ENCODE measurements at places on chromosomes 5 and 9.

GRCh38 chr9:13411791-13412190 lies 132.3 kb upstream of the MPDZ start:
- no peak for DNase-seq

DNA sequence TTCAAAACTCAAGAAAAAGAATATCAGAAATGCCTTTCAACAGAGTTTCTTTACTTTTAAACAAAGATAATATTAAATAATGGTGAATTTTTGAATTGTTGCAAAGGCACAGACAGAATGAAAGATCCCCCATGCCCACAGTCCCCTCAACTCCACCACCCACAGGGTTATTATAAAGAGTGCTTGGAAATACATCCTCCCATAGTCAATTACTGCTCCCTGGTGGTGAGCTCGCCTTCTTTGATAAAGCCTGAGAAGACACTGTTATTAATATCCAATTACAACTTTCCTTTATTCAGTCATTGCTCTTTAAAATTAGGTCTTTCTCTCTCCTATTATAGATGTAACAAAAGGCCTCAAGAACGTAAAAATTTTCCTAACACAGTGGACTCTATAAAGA lies 490.2 kb upstream of the RORB start:
- DNase-seq, result peak; percentile 2

GRCh38 chr5:110496276-110496675 lies 230.2 kb downstream of the TMEM232 start:
- DNase-seq, result no peak

- no peak for DNase-seq
These were observed 105.8 kb upstream of the MSX2 start for GRCh38 chr5:174618589-174618988.

- peak; percentile 99 for DNase-seq
These were observed 61.4 kb downstream of the UGCG start for GRCh38 chr9:111957856-111958631.

DNA sequence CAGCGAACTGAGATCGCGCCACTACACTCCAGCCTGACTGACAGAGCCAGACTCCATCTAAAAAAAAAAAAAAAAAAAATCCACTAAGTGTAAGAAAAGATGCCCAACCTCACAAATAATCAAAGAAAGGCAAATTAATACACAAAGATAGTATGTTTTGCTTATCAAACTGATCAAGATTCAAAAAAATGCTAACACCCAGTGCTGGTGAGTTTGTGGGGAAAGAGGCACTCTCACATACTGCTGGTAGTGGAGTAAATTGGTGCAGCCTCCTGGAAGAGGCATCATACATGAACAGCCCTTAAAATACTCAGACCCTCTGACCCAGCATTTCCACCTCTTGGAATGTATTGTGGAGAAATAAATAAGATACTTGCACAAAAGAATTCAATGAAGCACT lies 70.2 kb upstream of the LMX1B start:
- DNase-seq, result no peak

GRCh38 chr5:56852228-56853000 lies 37.1 kb downstream of the MAP3K1 start:
- no peak for DNase-seq

DNA sequence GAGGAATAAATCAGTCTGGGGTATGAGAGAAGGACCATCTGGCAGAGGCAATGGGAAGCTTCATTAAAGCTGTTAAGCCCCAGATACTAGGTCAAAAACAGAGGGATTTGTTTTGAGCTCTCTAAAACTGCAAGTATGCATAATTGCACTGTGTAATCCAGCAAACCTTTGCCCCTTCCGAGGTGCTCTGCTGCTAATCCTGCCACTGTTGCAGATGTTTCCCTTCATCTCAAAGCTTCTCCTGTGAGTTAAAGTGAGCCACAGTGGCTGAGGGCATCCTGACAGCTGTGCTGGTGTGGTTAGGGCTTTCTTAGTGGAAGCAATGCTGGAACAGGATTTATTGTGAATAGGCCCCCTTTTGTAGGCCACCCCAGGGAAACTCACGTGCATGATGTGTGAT lies 160.3 kb upstream of the TRPC7 start:
- no peak for DNase-seq

- no peak for DNase-seq
These were observed 316.1 kb downstream of the DMRT2 start for GRCh38 chr9:1366276-1366675.

- DNase-seq, result no peak
These were observed 543.1 kb downstream of the KIF4B start for GRCh38 chr5:155556700-155557099.

GRCh38 chr9:135146241-135146640 lies 58.8 kb downstream of the OLFM1 start:
- DNase-seq, result no peak

DNA sequence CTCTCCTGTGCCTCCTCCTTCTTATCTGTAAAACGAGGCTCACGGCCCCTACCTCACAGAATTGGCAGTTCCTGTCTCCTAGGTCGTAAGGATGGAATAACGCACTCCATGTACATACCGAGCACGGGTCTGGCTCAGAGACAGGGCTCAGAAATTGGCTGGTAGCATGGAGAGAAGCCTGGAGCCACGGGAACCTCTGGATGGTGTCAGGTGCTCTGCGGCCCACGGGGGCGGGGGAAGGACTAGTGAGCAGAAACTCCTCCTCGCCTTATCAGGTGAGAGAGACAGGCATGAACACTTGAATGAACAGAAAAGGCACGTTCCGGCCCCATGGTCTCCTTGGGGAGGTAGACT lies 15.4 kb upstream of the C5orf47 start:
- DNase-seq, result no peak

GRCh38 chr5:175129121-175129520 lies 314.9 kb downstream of the DRD1 start:
- DNase-seq, result no peak

DNA sequence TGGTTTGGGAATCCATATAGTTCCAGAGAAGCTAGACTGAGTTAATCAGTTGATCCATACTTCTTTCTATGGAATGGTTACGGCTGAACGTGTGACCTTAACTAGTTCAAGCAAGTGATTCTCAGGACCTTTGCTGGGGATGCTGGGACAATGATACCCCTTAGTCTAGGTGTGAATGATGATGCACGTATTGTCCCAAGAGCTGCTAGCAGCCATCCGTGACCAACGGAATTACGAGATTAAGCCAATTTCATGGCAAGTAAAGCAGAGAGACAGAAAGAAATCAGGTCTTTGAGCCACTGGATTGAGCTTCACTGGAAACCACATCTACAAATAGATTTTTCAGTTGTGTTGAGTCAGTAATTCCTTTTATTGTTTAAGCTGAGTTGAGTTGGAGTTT lies 99.2 kb upstream of the LIFR start:
- DNase-seq, result no peak

GRCh38 chr9:99340281-99340680 lies 118.2 kb downstream of the SEC61B start:
- no peak for DNase-seq

DNA sequence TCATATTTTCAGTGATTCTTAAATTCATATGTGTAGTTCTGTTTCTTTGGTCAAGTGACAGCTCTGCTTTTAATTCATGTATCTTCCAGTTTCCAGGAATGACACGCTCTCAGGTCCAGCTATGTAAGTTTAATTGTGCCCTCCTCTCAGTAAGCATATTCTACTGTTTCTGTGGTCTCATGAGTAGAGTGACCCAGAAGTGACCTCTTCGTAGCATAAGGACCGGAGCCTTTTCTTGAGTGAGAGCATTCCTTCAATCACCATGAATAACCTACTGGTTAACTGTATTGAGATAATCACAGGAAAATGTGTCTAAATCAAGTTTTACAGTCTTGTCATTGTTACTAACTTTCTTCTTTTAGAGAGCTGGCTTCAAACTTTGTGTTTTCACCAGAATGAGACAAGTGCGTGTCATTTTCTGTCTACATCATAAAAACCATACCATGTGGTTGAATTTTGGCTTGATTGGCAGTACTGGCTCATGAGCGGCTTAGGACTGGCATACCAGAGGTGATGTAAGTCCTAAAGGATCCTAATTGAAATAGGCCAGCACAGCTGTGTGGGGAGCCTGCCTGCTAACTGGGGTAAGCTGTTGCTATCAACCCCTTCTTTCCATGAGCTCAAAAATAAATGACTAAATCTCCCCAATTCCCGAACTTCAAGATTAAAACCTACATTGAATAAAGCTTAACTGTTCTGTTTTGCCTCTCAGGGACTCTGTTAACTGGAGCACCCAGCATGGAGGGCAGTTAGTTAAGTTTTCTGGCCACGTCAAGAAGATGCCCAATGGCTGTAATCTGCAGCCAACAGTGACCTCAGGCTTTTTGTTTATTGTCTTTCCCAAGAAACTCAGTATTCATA lies 4.8 kb downstream of the ADAMTSL1 start:
- DNase-seq, result peak; percentile 83

- peak; percentile 90 for DNase-seq
These were observed 110.5 kb downstream of the JMY start for GRCh38 chr5:79346420-79346824.

- no peak for DNase-seq
These were observed 912.9 kb upstream of the SEMA6A start for GRCh38 chr5:117487556-117487955.

GRCh38 chr9:3939820-3940219 lies 360.0 kb downstream of the GLIS3 start:
- no peak for DNase-seq

Data from RKO (cell line).